ENCODE measurements at places on chromosomes 7 and 10.

DNA sequence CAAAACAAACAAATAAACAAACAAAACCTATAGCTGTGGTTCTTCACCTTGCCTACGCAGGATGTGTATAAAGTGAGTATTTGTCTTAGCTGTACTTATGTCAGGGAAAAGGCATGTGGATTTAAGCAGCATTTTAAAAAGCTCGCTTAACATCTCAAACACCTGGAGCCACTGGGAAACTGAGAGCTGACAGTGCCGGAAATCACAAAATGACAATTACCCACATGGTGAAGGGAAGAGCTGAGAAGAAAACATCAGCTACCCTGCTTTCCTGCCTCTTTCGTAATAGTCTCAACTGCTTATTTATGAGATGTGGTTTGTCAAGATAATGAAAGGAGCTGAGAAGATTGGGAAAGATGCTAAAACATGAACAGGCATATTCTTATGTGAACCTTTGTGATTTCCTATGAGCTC is 31.1 kb upstream of the MSMB start:
- no peak for DNase-seq

DNA sequence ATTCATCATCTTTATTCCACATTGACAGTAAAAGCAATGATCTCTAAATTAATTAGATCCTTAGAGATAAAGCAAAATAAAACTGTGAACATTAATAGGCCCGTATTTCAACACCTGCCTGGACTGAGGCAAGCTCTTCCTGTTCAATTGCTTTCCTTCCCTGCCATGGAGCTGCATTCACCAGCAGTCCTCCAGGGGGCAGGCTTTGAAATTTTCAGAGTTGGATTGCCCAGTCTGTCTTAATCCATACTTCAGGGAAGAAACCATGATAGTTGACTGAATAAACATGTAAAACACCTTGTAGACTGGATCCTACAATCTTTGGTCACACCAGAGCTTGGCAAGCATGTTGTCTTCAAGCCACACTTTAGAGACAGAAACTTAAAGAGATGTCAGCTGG is 936.6 kb downstream of the NRG3 start:
- DNase-seq: no peak

- DNase-seq: no peak
These were observed 121.6 kb downstream of the EGFR start for GRCh38 chr7:55140221-55140940.

DNA sequence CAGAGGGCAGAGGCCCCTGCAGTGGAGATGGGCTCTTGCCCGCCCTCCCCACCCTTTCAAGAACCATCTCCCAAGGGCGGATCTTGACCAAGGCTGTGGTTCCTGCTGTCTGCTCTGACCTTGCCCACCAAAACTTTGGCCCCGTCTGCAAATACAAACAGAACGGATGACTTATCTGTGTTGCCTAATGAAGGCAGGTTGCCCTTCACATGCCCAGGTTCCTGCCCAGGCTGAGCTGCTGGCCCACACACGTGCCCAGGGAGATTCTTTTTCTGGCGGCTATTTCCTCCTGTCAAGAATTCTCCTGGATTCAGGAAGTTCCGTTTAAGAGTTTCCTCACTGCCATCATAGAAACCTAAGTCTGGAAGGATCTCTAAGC is 78.3 kb downstream of the PROSER2 start:
- no peak for DNase-seq

GRCh38 chr7:151570366-151570915 is 50.7 kb upstream of the RHEB start:
- DNase-seq: no peak

DNA sequence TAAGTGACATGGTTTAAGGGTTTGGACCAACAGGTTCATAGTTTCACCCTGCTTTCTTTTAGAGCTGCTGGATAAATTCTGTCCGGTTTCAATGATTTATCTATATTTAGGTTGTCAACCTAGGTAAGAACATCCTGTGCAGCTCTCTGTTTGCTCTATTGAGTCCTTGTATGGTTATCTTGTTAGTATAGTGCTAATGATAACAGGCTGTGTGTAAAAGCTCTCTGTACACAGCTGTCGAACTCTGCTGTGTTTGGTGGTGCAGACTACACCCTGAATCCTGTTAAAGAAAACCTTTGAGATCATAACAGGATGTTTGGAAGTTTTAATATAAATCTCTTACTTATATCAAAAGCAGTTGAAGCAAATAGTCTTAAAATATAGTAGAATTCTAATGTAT is 219.2 kb downstream of the SDK1 start:
- DNase-seq: no peak

DNA sequence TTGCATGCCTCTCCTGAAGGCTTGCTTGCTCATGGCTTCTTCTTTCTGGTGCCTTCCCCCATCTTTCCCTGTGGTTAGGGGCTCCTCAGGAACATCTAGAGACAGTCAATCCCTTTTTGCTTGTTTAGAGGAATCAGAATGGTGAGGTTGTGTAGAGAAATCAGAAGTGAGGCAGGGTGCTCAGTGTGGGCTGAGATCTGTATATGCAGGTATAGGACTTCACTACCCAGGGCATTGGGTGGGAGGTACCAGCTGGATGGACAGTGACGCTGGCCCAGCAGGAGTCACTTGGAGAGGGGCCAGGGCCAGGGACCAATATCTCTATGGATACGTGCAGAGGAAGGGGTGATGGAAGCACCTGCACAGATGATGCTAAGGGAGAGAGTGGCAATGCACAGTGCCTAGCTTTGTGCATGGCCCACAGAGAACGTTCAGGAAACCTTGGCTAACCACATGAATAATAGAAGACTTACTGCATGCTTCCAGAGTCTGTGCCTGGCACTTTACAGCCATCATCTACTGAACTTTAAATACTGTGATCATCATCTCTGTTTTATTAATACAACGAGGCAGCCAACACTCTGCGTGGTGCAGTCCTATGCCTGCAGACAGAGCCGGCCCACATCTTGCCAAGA is 255.2 kb downstream of the ABCA13 start:
- DNase-seq: no peak

GRCh38 chr10:91691981-91692380 is 59.1 kb upstream of the PPP1R3C start:
- DNase-seq: no peak

DNA sequence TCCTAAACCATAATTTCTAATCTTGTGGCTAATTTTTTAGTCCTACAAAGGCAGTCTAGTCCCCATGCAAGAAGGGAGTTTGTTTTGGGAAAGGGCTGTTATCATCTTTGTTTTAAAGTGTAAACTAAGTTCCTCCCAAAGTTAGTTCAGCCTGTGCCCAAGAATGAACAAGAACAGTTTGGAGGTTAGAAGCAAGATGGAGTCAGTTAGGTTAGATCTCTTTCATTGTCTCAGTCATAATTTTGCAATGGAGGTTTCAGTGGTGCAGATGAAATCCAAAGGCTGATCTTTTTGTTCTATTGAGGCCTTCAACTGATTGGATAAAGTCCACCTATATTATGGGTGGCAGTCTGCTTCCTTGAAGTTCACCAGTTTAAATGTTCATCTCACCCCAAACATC is 68.1 kb downstream of the LRGUK start:
- DNase-seq: no peak

DNA sequence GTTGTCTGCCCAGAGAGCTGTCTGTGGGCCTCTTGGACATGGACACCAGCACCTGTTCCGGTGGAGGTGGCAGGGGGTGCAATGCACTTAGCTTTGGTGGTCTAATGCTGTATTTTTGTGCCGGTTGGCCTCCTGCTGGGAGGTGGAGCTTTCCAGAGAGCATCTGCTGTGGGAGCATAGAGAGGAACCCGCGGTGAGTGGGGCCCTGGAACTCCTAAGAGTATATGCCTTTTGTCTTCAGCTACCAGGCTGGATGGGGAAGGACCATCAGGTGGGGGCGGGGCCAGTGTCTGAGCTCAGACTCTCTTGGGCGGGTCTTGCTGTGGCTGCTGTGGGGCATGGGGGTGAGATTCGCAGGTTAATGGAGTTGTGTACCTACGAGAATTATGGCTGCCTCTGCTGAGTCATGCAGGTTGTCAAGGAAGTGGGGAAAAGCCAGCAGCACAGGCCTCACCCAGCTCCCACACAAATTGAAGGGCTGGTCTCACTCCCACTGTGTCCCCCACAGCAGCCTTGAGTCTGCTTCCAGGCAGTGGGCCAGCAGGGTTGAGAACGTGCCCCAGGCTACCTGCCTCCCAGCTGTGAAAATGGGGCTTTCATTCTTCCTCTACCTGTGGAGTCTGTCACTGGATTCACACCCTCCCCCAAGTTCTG is 29.0 kb downstream of the JAKMIP3 start:
- no peak for DNase-seq

- DNase-seq: no peak
These were observed 390.0 kb upstream of the AUTS2 start for GRCh38 chr7:69208276-69208675.

GRCh38 chr10:77807706-77808105 is 118.8 kb downstream of the DLG5 start:
- no peak for DNase-seq

DNA sequence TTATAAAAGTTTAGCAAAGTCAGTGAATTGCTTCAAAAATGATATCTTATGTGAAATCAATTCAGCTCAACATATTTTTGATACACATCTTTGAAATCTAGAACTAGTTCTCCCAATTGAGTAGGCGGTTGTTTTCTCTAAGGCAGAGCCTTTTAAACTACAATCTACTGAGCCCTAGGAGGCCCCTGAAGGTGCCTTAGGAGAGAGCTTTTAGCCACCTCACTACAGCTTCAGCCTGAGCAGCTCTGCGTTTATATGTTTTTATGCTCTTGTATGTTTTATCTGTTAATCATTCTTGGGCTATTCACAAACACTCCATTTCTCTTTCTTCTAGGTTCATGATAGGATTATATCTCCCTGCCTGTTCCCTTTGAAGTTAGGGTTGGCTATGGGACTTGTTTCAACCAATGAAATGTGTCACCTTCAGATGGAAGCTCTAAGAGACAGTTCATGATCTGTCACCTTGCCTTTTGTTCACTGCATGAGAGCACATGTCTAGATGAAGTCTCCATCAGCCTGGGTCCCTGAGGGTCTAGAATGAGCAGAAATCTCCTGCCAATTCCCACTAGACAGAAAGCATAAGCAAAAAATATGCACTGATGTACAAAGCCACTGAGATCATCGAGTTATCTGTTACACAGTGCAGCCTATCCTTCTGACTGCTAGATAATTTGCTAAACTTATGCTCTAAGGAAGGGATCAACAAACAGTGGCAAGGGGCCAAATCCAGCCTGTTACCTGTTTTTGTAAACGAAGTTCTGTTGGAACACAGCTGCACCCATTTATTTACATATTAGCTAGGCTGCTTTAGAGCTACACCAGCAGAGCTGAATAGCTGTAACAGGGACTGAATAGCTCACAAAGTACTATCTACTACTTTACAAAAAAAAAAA is 128.5 kb upstream of the CDK1 start:
- no peak for DNase-seq

DNA sequence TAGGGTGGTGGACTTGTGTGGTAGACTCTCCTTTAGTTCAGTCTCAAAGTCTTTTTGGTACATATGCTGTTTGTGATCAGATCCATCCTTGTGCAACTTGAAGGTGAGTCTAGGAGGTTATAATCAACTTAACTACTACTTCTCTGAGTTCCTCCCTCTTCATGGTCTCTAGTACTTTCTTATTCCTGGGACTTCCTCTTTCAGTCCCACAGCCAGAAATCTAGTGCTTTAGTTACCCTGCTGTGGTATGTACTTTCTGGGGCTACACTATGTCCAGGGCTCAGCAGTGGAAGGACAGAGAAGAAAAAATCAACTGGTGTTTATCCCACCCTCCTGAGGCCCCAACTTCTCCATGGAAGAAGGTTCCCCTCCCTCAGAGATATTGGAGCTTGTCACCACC is 19.4 kb upstream of the ATAD1 start:
- DNase-seq: no peak

GRCh38 chr10:130454543-130455000 is 318.4 kb downstream of the GLRX3 start:
- DNase-seq: no peak

Data from stimulated activated CD8-positive, alpha-beta memory T cell treated with anti-CD3 and anti-CD28 coated beads, Interleukin-7, amount 100 ng/mL, for 4 hours (primary cell).